ENCODE measurements at places on chromosomes 12 and 14.

DNA sequence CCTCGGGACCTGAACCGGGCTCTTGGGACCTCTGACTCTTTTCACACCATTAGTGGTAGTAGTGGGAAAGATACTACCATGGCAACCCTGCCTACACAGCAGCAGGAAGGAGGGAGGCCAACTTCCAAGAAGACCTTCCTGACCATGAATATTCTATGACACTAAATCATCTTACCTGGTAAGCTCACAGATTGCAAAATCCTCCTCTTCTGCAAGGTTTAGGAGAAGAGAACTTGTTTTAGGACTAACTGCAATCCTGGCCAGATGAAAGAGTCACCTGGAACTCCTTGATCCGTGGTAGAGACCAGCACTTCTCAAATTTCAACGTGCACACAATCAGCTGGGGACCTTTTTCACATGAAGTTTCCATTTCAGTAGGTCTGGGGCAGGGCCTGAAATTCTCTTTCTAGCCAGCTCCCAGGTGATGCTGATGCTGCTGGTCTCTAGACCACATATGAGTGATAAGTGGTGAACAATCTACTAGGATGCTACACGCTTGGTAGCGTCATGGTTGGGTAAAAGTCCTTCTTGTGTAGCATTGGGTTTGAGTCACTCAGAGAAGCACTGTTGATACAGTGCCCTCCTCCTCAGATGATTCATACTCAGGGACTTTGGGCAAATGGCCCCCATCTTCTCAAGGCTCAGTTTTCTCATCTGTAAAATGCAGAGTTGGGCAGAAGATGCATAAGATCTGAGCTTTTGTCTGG lies 35.6 kb upstream of the FICD start:
- no peak for DNase-seq

- DNase-seq, result no peak
Measured at GRCh38 chr12:102776041-102776440, 141.0 kb downstream of the PAH start.

DNA sequence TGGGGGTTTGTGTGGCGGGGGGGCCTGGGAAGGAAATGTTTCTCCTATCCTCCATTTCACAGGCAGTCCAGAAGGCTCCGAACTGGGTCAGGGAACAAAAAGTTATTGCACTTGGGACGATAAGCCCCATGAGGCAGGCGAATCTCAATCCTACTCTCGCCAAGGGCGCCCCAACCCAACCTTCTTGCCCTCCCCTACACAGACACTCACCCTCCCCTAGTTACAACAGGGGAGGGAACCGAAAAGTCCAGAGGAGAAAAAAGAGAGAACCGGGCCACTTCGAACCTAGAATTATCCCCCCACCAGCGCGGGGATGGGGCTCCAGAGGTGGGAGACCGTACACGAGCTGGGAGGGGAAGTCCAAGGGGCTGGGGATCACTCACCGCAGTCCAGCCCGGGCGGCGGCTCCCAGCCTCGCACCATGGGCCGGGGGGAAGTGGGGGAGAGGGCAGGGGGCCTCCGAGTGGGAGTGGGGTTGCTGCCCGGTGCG lies 357 bp downstream of the HOMEZ start:
- peak; percentile 26 for DNase-seq

- peak; percentile 20 for DNase-seq
Measured at GRCh38 chr12:114669401-114670290, 14.3 kb downstream of the TBX3 start.

DNA sequence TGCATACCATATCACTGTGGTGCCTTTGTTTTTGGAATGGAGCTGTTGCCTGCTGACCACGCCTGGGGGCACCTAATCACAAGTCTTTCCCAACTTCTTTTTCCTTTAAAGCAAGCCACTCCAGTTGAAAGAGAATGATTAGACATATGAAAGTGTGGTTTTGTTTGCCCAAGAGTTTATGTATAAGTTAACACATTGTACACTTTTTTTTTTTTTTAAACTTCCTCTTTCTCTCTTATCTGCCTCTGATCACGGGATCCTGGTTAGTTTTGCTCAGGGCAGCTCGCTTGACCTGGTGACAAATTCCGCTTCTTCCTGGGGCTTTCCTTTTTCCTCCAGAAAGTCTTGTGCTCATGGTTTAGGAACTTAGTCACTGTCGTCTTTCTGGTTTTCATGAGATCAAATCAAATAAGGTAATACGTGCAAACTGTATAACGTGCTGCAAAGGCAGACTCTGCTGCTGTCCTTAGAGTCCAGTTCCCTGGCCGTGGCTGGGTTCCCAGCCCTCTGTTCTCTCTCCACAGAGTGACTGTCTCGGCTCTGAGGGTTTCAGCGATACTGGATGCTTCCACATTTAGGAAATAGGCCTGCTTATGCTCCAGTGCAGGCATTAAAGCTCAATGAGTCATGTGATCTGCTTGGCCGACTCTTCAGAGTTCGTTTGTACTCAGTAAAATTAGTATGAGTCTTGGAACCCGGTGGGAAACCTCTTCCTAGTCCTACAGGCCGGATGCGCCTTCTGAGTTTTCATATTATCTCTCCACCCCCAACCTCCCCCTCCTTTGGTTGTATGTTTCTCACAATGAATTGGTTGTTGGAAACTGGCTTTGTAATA lies 15.2 kb downstream of the RASSF3 start:
- DNase-seq, result peak; percentile 37

DNA sequence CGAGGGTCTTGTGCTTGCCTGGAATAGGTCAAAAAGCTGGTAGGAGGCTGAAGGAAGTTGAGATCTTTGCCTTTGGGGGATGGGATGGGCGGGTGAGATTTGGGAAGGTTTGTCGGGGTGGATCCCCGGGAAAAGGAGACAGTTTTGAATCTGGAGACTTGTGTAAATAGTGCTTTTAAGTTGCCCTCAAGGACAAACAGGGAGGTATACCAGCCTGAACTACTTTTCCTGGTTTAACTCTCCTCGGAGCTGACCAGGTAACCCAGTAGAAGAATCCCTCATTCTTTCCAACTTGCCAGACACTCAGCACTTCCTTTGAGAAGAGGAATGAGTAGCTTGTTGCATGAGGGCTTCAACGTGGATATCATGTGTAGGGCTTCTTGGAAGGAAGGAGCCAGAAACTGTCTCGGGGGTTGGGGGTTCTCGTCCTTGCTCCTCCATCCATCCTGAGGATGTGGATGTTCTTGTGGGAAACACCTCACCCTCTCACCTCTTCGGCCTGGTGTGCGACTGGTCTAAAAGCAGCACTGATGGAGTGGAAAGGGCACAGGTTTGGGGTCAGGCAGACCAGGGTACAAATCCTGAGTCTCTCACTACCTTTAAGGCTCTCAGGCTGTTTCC lies 1.9 kb downstream of the TEAD4 start:
- no peak for DNase-seq

- no peak for DNase-seq
Measured at GRCh38 chr12:122265476-122265875, 818 bp downstream of the VPS33A start.

GRCh38 chr12:104282109-104282508 lies 21.4 kb upstream of the EID3 start:
- DNase-seq, result no peak

DNA sequence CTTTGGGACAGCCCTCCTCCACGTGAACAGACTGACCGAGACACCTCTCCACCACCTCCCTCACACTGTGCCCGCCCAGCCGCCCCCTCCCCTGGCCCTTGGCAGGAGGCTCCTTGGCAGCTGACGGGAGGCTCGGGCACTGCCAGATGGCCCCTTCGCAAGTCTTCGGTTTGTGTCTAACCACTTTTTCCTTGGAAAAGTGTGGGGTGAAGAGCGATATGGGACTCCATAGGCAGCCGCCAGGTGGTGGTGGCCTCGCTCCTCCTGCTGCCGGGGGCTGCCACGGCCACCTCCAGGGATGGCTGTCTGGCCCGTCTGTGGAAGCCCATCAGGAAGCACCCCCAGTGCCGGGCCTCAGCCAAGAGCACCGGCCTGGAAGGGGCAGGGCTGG lies 58.7 kb downstream of the LRCOL1 start:
- no peak for DNase-seq

DNA sequence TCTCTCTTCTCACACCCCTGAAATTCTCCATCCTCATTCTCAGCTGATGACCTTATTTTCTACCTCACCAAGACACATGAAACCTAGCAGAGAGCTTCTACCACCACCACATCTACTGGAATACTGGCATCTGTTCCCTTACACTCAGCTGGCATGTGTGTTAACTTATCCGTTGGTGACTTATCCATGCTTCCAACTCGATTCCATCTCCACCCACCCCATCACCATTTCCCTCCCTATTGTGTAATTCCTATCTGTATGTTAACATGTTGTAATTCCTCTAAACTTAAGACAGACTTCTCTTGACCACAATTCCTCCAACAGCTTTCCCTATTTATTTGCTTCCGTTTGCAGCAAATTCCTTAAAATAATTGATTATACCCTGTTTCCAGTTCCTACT lies 15.4 kb downstream of the C1S start:
- DNase-seq, result no peak

GRCh38 chr12:54216797-54217661 lies 28.2 kb upstream of the SMUG1 start:
- peak; percentile 79 for DNase-seq

DNA sequence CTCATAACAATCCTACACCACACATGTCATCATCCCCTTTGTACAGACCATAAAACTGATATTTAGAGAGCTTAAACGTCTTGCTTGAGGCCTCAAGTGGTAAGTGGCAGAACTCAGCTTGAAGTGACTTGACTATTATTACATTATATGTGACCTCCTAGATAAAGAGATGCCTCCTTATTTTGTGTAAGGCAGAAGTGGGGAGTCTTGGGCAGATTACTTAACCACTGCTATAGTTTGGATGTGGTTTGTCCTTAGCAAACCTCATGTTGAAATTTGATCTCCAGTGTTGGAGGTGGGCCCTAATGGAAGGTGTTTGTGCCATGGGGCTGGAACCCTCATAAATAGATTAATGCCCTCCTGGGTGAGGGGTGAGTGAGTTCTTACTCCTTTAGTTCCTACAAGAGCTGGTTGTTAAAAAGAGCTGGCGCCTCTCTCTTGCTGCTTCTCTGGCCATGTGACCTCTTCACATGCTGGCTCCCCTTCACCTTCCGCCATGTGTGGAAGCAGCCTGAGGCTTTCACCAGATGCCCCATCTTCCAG lies 37.4 kb downstream of the RCOR1 start:
- DNase-seq, result no peak
